GM23248 (cell line): ENCODE measurements at places on chromosomes 4 and X. TPM values are rescaled to one million over a fixed set of nuclear protein-coding genes. Genes with fewer than 3 reads are reported as not detected.
A peak's percentile ranks its signal among the peaks of the same experiment; 100 is the strongest.

DNA sequence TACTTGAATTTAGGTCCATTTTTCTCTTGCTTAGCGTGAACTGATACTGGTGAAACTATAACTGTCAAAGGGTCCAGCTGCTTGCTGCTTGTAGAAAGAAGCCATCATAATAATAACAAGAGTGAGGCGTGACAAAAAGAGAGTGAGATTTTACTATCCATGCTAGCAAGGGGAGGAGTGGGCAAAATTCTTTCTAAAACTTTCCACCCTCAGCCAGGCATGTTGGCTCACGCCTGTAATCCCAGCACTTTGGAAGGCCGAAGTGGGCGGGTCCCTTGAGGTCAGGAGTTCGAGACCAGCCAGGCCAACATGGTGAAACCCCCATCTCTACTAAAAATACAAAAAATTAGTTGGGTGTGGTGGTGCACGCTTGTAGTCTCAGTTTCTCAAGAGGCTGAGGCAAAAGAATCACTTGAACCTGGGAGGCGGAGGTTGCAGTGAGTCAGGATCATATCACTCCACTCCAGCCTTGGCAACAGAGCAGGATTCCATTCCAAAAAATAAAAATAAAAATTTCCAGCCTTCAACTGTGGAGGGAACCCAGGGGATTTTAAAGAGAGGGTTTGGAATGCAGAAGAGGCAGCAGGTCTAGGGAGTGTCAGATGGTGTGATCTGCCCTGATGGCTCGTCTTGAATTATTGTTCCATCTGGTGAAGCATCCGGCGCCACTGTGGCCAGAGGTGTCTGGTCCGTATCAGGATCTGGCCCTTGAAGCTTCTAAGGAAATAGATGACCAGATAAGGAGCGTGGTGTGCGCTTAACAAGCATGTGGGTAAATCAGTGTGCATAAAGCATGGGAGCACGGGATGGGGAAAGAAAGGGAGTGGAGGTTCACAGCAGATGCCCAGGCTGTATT, 51.8 kb downstream of the LRP2BP start:
- peak overlapping the region; percentile 26; the same call in 1 of the 2 replicates for H3K4me3 ChIP-seq
- no peaks in the 10 kb centered on the region for H3K27me3 ChIP-seq
- peaks cover 17% of the 10 kb centered on the region for H3K4me1 ChIP-seq
- DNase-seq = peak; percentile 53
- H3K27ac ChIP-seq = peak overlapping the region; percentile 67
- H3K36me3 ChIP-seq = peaks cover 17% of the 10 kb centered on the region

DNA sequence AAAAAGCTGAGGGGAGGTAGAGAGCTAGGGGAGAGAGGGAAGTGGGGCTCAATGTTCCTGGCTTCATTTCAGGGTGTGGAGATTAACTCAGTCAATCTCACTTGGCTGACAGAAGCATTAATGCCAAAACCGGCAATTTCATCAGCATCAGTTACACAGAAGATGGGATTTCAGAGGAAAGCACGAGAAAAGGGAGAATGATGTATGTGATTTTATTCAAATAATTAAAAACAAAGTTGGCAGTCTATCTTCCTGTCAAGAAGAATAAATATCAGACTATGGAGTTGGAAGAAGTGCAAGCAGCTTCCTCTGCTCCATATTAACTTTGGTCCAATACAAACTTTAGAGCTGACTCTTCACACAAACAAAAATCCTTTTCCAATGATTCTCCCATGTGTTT, 29.6 kb upstream of the HCCS start:
- no peaks in the 10 kb centered on the region for H3K36me3 ChIP-seq
- H3K27me3 ChIP-seq = no peaks in the 10 kb centered on the region
- no peak for DNase-seq
- H3K4me1 ChIP-seq = no peaks in the 10 kb centered on the region
- H3K27ac ChIP-seq = no peak overlapping the region

DNA sequence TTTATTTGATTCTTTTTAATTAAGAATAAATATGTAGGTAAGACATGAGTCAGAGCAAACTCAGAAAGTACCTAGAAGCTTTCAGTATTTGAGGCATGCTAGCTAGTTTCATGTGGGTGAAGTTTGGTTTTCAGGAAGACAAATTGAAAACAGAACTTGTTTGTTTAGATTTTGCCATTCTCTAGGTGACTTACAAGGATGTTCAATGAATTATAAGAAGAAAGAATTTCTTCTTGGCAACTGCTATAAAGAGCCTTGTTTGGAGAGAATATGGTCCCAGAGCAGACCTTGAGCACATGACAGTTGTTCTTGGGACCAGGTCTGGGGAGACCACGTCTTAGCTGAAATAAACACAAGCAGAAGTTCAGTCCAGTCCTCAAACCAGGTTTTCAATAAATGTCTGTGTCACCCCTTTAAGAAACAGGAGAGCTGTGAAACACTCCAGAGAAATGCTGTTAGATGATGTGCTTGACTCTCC, 38.0 kb upstream of the IL21 start:
- H3K4me3 ChIP-seq = no peak overlapping the region
- no peak overlapping the region for H3K27ac ChIP-seq
- DNase-seq = no peak
- peaks cover 23% of the 10 kb centered on the region for H3K4me1 ChIP-seq

DNA sequence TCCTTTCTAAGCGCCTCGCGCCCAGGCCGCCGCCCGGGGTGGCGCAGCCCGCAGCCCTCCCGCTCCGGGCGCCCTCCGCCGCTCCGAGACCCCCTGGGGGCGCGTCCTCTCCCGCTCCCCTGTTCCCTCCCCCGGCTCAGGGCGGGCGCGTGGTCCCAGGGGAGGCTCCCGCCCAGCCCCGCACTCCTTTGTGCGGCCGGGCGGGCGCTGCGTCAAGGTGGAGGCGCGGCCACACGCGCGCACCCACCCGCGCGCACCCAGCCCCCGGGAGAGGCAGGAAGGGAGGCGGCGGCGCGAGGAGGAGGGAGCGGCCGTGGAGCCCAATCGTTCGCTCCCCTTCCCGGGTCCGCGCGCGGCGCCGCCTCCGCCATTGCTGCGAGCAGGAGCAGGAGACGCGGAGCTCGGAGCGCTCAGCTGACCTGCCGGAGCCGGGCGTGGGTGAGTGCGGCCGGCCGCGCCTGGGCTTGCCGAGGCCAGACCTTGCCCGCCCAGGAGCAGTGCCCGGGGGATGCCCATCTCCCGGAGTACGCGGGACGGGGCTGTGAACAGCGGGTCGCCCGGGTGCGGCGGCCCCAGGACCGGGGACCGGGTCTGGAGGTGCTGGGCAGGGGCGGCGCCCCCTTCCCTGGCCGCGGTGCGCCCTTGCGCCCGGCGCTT, at the start of gene NSG1:
TSS of gene NSG1 (plus strand) at position 367 of the 657 bp plus-strand sequence. CDS start 528 bp downstream, outside the sequence.
- no peak within 1 kb of the TSS for H3K27ac ChIP-seq
- H3K4me3 ChIP-seq = peak within 1 kb of the TSS; percentile 54
- 0 out of 2 replicates have a peak, but pooled peaks cover 4% of the 10 kb centered on the region for H3K4me1 ChIP-seq
- no peaks in the 10 kb centered on the region for H3K36me3 ChIP-seq

DNA sequence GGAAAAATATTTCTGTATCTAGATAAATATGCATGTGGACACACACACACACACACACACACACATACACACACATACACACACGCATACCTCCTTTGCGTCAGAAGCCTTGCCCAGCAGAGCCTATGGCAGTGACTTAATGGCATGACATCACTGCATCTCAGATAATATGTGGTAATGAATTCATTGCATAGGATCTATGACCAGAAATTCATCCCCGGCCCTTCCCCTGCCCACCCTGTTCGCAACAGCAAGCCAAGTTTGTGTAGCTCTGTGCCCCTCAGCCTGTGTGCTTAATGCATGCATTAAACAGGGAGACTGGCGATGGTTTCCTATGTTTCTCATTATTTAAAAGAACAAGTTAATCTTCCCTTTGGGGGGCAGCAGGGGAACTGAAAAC, 120.7 kb downstream of the NKX6-1 start:
- no peak for DNase-seq
- peaks cover 5% of the 10 kb centered on the region; the same call in 1 of the 2 replicates for H3K27me3 ChIP-seq
- H3K4me3 ChIP-seq = no peak overlapping the region
- peaks cover 9% of the 10 kb centered on the region for H3K4me1 ChIP-seq

DNA sequence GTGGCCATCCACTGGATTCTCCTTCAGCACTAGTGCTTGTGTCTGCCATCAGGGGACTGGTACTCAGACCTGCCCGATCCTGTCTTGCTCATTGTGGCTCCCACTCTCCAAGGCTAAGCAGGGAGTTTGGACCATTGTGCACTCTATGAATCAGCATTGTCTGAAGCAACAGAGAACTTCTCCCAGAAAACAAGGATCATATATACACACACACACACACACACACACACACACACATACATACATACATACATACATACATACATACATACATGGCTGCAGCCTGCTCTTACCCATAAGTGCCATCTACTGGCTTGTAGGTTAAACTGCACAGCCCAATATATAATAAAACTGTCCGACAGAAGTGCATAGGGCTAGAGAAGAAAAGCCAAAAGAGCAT, 345.3 kb upstream of the LCORL start:
- H3K4me3 ChIP-seq = no peak overlapping the region
- H3K4me1 ChIP-seq = no peaks in the 10 kb centered on the region
- H3K27ac ChIP-seq = no peak overlapping the region
- peak; percentile 56 for DNase-seq
- H3K27me3 ChIP-seq = no peaks in the 10 kb centered on the region

DNA sequence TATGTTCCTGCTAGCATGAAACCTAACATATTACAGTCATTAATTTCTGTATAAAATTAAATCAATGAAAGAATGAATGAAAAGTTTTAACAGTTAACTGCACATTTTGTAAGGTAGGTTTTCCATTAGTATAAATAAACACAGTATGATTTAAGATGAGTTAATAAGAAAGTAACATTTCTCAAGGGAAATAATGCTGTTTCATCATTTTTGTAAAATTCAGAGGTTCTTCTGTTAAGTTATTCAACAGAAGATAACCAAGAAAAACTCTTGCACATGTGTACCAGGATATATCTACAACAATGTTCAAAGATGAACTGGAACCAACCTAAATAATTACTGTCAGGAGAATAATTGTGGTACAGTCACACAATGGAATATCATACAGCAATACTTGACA, 88.6 kb downstream of the NEK1 start:
- peaks cover 8% of the 10 kb centered on the region; the same call in 1 of the 2 replicates for H3K36me3 ChIP-seq
- H3K4me1 ChIP-seq = no peaks in the 10 kb centered on the region
- no peak for DNase-seq
- H3K4me3 ChIP-seq = no peak overlapping the region
- no peaks in the 10 kb centered on the region for H3K27me3 ChIP-seq

DNA sequence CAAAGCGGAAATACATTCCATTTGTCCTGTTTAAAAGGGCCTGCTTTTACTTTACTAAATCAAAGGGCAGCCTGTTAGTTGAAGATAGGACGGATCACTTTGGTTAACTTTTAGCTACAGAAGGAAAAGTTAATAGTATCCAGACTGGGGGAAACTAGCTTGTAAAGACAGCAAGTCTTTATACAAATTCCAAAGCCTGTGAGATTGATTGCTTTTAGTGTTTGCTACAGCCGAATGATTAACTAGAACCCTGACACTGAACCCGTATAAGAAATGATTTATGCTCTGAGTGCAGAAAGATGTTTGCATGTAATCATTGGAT, 93.4 kb downstream of the FRAS1 start:
- no peak overlapping the region for H3K27ac ChIP-seq
- no peaks in the 10 kb centered on the region for H3K4me1 ChIP-seq
- DNase-seq = no peak
- no peaks in the 10 kb centered on the region for H3K36me3 ChIP-seq

DNA sequence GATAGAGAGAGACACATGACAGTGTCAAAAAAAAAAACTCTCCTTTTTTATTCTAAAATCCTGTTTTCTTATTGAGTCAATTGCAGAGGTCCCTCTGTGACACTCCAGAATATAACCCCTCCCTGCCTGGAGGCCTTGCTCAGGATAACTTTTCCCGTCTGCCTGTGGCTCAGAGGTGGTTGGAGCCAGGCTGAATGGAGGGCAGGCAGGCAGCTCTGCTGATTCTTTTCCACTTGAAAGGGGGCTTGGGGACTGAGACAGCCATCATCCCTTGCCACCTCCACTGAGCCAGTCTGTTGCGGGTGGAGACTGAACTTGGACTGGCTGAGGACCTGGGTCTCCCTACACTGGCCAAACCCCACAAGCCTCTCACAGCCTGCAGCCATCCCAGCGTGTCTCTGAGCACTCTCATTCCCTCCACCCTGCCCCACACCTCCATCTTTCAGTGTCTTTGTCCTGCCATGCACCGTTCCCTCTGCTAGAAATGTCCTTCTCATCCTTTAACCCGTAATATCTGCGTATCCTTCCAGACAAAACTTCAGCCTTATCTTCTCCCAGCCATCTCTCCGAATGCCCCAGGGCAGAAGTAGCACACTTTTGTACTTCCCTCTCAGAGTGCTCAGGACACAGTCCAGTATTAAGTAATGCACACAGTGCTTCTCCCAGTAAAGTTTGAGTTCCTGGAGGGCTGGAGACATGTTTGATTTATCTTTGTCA, 139.9 kb downstream of the CHIC2 start:
- DNase-seq = no peak
- H3K27ac ChIP-seq = no peak overlapping the region
- H3K4me1 ChIP-seq = peaks cover 21% of the 10 kb centered on the region
- no peaks in the 10 kb centered on the region for H3K36me3 ChIP-seq
- H3K27me3 ChIP-seq = no peaks in the 10 kb centered on the region

DNA sequence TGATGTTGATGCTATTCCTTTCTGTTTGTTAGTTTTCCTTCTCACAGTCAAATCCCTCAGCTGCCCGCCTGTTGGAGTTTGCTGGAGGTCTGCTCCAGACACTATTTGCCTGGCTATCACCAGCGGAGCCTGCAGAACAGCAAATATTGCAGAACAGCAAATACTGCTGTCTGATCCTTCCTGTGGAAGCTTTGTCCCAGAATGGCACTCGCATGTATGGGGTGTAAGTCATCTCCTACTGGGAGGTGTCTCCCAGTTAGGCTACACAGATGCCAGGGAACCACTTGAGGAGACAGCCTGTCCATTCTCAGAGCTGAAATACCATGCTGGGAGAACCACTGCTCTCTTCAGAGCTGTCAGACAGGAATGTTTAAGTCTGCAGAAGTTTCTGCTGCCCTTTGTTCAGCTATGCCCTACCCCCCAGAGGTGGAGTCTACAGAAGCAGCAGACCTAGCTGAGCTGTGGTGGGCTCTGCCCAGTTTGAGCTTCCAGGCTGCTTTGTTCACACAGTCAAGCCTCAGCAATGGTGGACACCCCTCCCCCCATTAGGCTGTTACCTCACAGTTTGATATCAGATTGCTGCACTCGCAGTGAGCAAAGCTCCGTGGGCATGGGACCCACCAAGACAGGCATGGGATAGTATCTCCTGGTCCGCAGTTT, 74.9 kb downstream of the SPIN3 start:
- no peak overlapping the region for H3K27ac ChIP-seq
- no peaks in the 10 kb centered on the region for H3K27me3 ChIP-seq
- H3K4me1 ChIP-seq = no peaks in the 10 kb centered on the region
- H3K4me3 ChIP-seq = no peak overlapping the region
- no peak for DNase-seq
- H3K36me3 ChIP-seq = no peaks in the 10 kb centered on the region

DNA sequence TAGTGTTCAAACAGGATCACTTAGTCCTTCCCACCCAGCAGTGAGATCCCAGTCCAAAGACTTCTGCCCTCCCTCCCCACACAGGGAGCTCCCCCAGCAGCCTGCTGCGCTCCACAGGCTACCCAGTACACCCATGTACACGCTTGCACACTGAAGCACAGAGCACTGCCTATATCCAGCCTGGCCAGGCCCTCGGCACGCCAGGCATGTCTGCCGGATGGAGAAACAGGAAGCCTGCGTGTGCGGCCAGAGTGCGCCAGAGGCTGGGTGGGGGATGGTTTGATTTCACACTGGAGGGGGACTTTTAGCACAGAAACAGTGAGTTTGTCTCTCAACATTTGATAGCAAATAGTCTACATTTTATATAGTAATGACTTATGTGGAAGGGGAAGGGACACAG, 833.5 kb upstream of the IGFBP7 start:
- H3K27ac ChIP-seq = no peak overlapping the region
- no peaks in the 10 kb centered on the region for H3K27me3 ChIP-seq
- H3K4me1 ChIP-seq = no peaks in the 10 kb centered on the region
- no peak for DNase-seq

Gene CLCN4
- 0.89 and 0.97 TPM in 2 replicates for total RNA-seq

Gene GAGE12J
- total RNA-seq = not detected in 2 replicates

Gene DMD
- total RNA-seq = 1.5 and 3.5 TPM in 2 replicates

Gene FAM53A
- 3.8 and 15.3 TPM in 2 replicates for total RNA-seq
